SW 1271 (cell line): ENCODE measurements at places on chromosomes 11 and 22.

- no peak for DNase-seq
Measured at GRCh38 chr22:27480487-27480886, 321.1 kb downstream of the MN1 start.

GRCh38 chr11:13852481-13852880, 110.0 kb upstream of the SPON1 start:
- DNase-seq, result no peak

DNA sequence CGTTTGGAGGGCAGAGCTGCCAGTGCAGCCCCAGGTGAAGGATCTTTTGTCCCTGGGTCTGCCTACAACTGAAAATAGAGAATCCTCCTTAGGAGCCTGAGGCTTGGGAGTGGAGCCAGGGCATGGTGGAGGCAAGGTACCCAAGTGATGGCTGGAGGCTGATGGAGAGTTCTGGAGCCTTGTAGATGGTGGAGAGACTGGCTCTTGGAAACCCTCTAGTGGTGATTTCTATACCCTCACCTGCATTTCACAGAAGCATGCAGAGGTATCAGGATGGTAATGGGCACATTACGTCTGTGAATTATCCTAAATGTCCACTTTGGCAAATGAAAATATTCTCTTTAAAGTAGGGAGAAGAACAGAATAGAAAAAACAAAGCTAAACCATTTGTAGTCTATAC, 44.4 kb downstream of the INSC start:
- peak; percentile 11 for DNase-seq

- DNase-seq, result no peak
Measured at GRCh38 chr22:32745251-32745995, 56.1 kb upstream of the TIMP3 start.
